ENCODE measurements at places on chromosomes 5 and 9.

DNA sequence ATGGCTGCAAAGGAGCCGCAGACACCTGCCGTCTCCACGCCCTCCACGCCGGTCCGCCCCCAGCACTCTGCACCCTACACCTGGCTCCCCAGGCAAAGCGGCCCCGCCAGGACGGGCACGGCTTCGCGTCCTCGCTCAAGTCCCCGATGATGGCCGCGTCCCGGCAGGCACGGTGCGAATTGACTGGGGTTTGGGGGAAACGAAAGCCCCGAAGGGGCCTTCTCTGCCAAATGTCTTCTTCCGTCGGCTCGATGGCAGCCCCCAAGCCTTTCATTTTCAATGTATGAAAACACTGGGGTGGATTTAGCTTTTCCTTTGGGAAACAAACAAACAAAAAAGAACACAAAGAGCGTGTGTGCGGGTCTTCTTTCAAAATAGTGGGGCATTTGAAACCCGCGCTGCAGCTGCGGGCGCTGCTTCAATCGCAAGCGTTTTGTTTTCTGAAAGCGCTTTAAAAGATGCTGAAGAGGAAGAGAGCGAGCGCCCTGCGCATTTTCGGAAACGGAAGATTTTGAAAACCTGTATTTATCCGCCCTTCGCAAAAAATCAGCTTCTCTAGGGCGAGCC lies 160.0 kb downstream of the RMI1 start:
- DNase-seq: peak; percentile 3

DNA sequence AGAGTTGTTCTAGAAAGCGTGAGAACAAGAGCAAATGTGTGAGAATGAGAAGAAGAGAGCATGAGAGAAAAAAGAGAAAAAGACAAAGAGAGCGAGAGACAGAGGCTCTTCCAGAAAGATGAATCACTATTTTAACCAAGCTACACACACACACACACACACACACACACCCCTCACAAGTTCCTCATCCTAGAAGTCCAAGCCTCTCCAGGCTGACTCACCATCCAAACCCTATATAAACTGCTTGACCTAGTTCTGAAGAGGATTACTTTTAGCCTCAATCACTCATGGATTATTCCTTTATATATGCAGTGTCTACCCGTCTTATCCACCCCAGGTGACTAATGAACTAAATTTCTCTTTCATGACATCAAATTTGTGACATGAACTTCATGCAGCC lies 37.6 kb downstream of the C9orf57 start:
- DNase-seq: no peak

DNA sequence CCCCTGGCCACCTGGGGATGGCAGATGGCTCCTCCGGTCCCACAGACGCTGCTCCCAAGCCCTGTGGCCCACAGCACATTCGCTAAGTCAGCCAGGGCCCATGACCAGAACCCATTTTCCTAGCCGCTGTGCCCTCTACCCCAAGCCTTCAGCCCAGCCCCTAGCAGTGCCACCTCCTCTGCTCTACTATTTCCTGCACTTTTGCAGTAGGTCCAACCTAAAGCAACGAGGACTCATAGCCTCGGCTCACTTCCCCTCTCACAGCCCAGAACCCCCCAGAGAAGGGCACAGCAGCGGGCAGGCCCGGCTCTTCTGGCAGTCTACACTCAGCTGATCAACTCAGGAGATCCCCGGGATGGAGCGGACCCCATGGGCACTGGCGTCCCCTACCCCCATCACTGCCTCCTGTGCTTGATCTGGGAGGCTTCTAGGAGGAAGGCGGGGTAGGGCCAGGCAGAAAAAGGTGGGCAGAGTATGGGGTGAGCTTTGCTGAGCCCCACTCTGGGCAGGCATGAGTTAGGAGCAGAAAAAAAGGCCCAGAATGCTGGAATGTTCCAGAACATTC lies 111.2 kb downstream of the ZNF354C start:
- no peak for DNase-seq

DNA sequence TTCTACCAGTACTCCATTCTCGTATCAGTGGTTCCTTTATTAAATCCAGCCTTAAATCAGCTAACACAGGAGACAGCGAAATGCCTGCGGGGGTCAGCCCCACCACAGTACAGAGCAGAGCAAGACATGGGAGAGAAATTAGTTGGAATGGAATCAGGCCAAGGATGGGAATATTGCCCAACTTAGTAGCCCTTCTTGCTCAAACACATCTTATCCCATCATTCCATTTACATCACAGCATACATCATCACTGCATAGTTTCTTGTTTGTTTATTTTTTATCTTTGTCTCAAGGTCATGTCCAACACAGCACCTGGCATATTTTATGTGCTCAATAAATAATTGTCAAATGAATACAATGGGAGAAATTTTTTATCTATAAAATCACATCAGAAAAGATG lies 34.3 kb upstream of the DAB2 start:
- DNase-seq: no peak

Data from stimulated activated CD4-positive, alpha-beta T cell treated with anti-CD3 and anti-CD28 coated beads, Interleukin-4, amount 100 ng/mL, for 1 hour (primary cell).